Panc1 (cell line): ENCODE measurements at places on chromosomes 4 and X.

GRCh38 chr4:6917461-6918271 lies 8.0 kb downstream of the TBC1D14 start:
- no peak for DNase-seq

DNA sequence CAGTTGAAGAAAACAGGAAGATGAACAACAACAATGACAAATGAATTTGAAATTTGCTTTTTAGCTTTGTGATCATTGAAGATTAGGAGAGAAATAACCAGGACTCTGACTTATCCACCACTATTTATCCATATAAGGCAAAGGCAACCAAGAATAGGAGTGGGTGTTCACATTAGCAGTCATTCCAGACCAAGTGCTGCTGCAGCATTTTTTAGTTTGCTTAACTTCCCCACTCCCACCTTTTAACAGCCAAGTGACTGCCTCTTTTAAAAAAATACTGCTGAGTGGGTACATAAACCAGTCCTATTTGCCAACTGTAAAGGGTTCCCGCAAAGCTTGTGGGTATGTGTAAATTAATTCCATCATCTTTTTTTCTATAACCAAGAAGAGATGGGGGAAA lies 230.9 kb downstream of the IQCM start:
- no peak for DNase-seq

- no peak for DNase-seq
Observed at GRCh38 chr4:42474406-42474805, 77.1 kb downstream of the SHISA3 start.

DNA sequence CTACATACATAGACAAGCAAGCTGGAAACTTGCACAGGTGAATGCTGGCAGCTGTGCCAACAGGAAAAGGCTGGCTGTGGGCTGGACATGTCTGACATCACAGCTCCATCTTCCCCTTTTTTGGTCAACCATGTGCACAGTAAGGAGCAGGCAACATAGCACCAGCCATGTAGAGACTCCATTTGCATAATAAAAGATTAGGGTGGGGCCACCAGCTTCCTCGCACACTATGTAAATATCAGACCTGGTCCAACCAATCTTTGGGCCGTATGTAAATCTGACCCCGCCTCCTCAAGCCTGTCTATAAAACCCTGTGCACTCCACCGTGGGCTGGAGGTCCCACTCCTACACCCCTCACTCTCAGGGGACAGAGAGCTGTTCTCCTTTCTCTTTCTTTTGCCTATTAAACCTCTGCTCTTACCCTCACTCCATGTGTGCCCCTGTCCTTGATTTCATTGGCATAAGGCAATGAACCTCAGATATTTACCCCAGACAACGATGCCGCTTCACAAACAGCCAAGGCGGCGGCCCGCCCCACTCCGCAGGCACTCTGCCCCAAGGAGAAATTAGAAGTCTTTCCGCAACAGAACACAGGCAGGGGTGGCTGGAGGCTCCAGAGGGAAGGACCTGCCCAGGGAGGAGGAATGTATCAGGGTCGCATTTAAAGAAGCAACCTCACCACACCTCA lies 862.2 kb downstream of the TRIML1 start:
- DNase-seq: no peak

DNA sequence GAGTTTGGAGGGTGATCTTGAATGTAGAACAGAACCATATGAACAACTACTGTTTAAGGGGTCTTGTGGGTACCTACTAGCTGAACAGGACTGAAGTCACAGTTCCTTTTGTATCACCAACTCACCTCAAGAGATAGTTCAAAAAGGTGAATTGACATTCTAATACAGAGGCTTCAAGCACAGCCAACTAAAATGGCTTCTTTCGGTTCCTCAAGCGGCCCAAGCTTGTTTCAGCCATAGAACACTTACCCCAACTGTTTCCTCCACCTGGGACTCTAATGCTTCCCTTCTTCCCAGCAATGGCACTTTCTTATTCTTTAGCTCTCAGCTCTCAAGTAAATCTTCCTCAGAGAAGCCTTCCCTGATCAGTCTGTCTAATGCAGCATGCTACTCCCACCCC lies 277.5 kb upstream of the GK2 start:
- DNase-seq: no peak

DNA sequence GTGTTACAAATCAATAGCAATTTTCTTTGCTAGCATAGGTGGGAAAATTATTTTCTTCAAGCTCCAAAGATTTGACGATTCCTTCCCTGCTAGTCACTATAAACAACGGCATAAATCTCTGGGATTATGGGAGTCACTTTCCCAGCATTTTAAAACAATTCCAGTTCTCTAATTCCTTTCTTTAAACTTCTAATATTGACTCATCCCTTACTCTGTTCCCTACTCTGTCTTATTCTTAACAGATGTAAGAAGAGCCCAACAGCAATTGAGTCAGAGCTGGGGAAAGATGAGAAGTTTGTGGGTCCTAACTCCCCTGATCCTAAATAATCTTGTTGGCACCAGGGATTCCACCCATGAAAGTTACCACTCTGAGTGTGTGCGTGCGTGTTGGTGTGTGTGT lies 47.4 kb upstream of the IL21 start:
- no peak for DNase-seq

GRCh38 chrX:1537031-1537715 lies at the start of gene P2RY8:
TSS of gene P2RY8 (minus strand) at chrX:1537185. CDS start at chrX:1466558, 70,627 bp downstream.
- DNase-seq: no peak

- DNase-seq: no peak
Observed at GRCh38 chrX:122857734-122858133, 326.3 kb upstream of the GRIA3 start.

DNA sequence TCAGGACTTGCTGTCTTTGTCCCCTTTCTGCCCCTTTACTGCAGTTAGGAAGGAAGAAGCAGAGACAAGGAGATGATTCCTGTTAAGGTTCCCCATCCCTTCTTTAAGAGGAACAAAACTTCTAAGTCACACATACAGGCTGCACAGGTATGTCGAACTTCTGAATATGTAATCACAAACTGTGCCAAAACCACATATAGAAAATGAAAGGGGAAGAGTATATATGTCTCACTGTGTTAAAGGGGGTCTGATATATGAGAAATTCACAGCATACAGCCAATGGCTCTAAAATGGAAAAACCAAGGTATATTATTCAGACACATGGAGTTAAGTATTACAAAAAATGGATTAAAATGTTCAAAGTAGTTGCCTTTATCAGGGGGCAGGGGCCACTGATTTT lies 11.7 kb downstream of the CFAP97 start:
- no peak for DNase-seq

DNA sequence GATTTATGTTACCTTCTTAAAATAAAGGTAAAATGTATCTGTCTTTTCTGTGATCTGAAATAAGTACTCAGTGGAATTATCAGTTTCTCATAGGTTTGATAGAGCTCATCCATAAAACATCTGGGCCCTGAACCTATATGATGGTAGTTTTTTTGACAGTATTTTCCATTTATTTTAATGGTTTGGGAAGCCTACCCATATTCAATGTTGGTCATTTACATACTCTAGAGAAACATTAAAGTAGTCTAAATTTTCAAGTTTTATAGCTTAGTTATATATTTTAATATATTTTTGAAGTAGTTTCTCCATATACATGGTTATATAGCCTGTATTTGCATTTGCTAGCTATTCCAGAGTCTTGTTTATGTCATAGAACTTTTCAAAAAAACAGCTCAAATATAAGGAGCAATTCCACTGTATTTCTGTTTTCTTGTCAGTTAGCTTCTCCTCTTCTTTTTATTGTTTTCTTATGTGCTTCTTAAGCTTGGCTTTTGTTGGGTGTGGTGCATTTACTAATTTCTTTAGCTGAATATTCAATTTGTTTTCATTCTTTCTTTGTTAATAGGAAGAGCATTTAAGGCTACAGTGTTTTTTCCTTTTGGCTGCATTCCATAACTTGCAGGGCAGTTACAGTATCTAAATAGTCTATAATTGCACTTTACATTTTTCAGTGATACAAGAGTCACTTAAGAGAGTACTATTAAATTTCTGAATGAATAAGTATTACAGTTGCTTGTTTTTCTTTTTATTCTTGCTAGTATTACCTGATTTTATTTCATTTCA lies 181.4 kb downstream of the DKK2 start:
- no peak for DNase-seq

DNA sequence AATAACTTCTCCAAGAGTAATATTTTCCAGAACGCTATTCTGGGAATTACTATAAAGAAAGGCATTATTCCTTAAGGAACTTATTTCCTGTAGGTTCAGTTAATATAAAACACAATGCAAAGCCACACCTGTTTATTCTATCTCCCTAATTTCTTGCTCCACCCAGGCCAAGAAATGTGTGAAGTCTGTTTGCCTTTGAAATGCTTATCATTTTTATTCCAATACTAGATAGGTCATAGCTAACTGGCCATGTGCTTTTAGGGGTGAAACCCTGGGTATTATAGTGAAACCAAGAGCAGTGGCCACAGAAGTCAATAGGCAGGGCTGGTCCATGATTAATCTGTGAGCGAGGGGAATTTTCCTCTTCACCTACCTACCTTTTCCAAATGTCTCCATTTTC lies 14.8 kb downstream of the CXCL3 start:
- no peak for DNase-seq

- DNase-seq: no peak
Observed at GRCh38 chr4:1583051-1583785, 100.9 kb downstream of the FAM53A start.

DNA sequence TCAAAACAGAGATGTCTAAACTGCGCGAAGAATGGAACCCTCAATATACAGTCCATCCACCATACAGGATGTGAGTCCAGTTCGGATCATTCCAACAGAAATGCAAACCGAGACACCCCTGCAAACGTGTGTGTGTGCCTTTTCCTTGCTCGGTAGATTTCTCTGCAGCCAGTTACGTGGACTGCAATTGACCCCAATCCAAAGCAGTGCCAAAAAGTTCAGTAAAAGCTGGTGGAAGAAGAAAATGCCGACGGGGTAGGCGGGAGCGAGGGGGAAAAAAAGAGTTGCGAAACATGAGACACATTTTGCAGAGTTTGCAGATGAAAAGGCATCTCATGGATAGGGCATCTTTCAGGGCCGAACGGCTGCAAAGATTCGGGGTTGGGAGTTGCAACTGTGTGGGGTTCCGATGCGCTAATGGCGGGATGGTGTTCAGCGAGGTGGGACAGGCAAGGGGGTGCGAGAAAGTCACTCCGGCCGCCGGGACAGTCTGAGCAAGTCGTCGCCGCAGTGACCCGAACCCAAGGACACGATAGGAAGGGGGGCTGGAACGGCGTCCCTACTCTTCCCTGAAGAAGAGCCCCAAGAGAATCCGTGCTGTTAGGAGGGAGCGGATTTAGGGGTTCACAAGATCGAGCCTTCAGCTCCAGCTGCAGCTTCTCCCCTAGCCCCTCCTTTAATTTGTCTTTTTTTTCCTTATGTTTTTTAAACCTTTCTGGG lies 3.8 kb downstream of the PHOX2B start:
- DNase-seq: no peak

DNA sequence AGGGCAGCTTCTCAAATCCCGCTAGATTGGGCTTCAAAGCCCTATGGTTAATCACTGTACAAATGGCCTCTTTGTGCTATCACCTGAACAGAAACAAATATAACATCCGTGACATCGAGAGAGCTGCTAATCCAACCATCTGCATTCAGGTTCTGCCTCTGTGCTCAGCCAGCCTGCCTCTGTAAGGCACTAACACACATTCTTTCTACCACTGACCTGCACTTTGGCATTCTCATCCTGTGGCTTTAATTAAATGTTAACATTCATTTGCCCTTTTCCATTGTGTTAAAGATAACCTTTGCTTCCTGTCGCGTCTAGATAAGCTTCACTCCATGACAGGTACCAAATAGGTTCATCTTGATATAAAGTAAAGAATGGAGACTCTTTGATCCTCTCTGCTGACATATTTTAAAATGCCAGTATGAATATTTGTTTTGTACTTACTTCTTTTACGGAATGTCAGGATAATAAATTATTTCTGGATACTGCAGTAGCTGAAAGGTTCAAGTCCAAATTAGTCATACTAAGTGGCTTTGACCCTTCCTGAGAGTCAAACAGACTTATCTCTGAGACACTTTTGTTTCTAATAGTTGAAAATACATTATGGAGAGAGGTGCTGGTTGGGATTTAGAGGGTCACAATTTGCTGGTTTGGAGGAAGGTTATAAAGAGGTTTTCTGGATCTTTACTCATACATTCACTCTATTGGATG lies 505.7 kb downstream of the PACRGL start:
- DNase-seq: no peak

- DNase-seq: no peak
Observed at GRCh38 chr4:128161138-128161537, 100.0 kb downstream of the LARP1B start.

DNA sequence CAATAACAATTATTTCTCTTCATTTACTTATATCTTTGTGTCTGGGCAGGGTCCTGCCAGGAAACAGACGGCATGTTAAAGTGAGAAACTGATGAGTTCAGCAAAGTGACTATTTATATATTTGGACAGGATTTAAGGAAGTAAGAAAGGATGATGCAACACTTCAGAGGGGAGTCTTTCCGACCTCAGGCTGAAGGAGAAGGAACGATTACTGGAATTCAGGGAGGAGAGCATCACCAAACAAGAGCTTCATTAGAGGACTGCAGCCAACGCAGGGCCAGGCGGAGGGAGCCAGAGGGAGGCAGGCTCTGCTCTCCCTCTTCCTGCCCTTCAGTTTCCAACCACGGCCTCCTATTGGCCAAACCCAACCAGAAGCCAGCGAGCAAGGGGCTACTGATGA lies 1.5 kb upstream of the TLR7 start:
- DNase-seq: no peak

- DNase-seq: no peak
Observed at GRCh38 chr4:139450586-139450985, 3.3 kb upstream of the RAB33B start.

DNA sequence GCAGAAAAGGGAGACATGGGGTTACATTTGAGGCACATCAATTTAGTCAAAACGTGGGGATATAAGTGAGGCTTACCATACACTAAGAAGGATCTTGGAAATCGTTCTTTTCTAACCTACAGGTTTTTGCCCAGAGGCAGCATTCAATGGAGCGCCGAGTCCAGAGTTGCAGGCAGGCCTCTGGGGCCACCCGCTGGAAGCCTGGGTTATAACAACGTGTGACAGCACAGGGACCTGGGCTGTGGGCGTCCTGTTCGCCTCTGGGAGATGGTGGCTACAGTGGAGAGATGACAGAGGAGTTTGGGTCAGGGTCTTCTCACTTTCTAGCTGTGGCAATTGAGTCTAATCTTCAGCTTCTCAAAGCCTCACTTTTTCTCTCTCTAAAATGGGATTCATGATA lies 53.9 kb downstream of the ENPP6 start:
- DNase-seq: no peak

DNA sequence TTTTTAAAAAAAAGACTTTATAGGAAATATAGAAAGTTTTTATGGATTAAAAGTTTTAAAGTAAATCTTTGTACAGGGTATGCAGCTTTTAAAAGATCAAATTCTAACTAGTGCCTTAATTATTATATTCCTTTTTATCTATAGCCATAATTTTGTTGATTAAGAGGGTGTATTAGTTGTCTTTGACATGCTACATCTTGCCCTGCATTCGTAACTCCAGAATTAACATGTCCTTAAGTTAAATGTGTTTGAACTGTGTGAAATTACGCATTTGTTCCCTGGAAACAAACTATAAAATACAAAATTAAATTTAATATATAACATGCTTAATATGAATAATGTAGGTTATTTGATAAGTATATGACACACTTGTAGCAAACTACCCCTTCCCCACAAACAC lies 66.3 kb downstream of the PTPN13 start:
- no peak for DNase-seq

GRCh38 chr4:172815499-172816164 lies 353.0 kb upstream of the GALNT7 start:
- no peak for DNase-seq
